ENCODE measurements at places on chromosomes 3 and 15.

DNA sequence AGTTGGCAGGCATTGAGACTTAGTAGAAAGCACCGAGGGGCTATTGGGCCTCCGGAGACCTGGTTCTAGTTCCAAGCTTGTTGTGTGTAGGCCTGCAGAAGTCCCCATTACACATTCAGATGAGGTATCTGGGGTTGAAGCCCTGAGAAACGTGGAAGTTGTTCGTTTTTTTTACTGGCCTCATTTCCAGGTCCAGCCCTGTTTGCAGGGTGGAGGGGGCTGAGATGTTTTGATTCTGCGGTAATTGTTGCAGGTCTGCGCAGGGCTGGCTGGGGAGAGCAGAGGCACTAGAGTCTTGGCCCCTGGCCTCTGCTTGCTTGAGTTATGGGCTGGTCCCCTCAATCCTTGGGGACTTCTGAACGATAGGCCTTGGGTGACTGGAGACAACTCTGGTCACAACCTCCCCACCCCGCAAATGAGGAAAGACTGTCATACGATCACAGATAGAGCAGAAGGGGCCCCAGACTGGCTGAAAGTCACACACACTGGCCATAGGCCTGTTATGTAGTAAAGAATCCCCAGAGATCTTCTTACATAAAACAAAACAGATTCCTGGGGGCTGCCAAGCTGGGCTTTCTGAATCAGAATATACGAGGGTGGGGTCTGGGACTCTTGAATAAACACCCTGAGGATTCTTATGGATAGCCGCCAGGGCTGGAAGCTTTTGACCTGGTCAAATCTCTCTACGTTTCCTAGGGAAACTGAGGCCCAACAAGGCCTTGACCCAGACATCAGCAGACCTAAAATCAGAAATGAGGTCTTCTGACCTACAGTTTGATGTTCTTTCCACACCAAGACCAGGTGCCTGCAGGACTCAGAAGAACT is 15.6 kb downstream of the KBTBD13 start:
- no peak for DNase-seq

DNA sequence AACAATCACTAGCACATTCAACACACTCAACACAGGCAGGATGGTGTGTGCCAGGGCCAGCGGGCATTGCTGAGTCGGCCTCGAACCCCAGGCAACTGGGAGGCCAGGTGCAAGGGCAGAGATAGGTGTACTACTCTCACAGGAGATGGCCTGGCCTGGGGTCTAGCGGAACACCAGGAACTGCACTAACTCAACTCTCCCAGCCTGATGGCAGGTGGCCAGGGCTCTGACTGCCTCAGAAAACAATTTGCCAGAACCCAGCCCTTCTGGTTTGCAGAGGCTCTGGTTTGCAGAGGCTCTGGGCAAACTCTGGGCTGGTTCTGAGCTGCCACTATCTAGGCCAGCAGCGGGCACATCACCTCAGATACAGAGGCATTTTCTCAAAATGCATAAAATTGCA is 229.2 kb upstream of the CHRNA7 start:
- no peak for DNase-seq

- no peak for DNase-seq
Measured at GRCh38 chr3:62622553-62623174, 249.3 kb upstream of the FEZF2 start.

- no peak for DNase-seq
Measured at GRCh38 chr3:174061162-174061561, 663.6 kb downstream of the NLGN1 start.

DNA sequence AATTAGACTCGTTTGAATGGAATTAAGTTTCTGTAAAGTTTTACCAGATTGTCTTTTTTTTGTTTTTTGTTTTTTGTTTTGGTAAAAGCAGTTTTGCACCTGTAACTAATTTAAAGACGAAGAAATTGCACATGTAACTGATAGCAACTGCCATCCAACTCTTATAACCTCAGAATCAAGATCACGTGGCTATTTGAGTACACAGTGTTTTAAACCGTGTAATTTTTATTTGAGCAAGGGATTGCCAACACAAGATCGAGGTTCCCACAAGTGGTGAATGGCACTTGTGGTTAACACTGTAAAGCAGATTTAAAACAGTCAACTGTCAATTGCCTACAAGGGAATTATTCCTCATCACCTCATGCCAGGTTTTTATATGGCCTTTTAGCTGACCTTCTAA is 67.3 kb downstream of the PPARG start:
- no peak for DNase-seq

DNA sequence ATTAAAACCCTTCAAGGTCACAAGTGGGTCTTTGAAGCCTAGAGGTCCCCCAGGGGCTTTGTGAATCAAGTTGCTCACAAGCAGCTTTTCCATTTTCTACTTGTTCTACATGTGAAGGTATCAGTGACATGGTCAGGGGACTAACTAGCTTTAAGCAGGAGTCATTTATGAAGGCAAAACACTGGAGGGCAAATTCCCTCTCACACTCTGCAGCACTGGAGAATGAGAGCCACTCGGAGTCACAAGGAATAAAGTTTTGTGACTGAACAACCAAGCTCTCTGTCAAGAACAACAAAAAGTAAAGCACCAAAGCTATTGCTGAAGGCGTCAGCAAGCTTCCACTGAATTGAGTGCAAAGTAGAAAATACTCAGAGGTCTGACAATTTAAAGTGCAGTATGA is 609.0 kb downstream of the EDEM1 start:
- no peak for DNase-seq

DNA sequence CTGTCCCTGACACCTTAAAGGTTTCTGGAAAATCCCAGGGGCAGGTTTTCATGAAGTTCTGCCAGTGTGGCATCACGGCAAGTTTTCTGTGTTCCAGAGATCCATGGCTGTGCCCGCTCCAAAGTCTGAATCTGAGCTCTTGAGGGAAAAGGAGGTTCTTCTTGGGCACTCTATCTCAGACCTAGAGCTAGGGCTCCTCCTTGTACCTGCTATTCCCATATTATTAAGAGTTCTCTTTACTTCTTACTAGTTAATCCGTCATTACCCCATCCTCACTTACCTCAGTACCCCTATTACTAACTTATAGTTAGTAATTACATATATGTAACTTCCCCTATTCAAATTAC is 5.9 kb upstream of the TRA2B start:
- no peak for DNase-seq

GRCh38 chr3:72997421-72997961 is 880 bp downstream of the PPP4R2 start:
- DNase-seq: peak; percentile 45

DNA sequence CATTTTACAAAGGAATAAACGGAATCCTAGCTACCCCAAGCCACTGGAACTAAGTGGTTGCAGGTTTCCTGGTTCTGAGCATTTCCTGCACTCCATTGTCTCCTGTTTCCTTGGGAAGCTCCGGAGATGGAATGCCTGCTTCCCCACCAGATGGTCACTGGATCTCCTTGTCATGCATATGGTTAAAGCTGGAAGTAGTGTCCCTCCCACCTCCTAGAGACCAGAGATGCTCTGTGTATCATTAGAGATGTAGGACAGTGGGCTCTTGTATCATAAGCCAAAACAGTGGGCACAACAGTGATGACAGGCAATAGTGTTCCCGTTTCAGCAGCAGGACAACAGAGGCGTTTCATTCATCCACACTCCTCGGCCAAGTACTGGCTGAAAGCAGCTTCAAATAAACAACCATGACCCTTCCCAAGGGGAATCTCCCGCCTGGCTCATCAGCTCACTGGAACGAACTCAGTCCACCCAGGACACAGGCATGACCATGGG is 136.2 kb upstream of the EIF1B start:
- no peak for DNase-seq

GRCh38 chr15:32004249-32004648 is 26.1 kb upstream of the CHRNA7 start:
- DNase-seq: no peak

DNA sequence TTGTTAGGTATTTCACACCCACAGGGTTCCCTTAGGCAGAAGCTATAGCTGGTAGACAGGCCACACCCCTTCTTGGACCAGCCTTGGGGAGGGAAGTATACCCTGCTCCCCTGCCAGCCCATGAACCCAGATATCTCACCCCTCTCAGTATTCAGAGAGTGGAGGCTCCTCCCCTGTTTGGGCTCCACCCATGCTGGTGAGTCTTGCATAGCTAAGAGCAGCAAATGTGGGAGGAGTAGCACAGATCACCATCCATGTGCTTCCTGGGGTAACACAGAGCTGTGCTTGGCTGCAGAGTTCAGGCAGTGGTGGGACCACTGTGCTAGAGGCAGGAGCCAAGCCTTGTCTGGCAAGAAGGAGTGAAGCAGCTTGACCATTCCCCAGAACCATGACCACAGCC is 427.2 kb downstream of the ZIC1 start:
- no peak for DNase-seq

DNA sequence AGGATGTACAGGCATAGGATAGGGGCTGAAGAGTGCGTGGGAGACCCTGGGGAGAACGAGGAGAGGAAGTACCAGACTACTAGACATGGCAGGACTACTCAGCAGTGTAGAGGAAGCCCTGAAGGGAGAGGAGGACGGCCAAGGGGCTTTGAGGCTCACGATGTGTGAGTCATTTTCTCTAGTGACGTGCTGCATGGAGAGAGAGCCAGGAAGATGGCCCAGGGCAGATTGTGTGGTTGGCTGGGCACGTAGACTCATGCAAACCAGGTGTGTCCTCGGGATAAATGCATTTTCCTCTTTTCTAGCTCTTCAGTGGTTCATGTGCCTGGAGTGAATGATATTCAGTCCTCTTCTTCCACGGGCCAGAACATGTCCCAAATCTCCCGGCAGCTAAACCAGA is 115.0 kb upstream of the ABHD17C start:
- DNase-seq: no peak

DNA sequence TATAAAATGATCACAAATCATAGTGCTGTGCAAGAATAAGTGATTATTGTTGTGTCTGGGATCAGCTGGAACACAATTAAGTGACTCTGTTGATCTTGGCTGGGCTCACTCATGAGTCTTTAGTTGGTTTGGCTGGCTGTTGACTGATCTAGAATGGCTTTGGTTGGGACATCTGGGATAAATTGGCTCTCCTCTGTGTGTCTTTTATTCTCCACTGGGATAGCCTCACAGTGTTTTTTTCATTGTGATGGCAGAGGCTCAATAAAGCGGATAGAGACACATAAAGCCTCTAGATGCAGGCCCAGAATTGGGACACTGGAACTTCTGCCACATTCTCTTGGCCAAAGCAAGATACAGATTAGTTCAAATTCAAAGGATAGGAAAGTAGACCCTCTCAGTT is 735.6 kb downstream of the PDCD6IP start:
- no peak for DNase-seq

DNA sequence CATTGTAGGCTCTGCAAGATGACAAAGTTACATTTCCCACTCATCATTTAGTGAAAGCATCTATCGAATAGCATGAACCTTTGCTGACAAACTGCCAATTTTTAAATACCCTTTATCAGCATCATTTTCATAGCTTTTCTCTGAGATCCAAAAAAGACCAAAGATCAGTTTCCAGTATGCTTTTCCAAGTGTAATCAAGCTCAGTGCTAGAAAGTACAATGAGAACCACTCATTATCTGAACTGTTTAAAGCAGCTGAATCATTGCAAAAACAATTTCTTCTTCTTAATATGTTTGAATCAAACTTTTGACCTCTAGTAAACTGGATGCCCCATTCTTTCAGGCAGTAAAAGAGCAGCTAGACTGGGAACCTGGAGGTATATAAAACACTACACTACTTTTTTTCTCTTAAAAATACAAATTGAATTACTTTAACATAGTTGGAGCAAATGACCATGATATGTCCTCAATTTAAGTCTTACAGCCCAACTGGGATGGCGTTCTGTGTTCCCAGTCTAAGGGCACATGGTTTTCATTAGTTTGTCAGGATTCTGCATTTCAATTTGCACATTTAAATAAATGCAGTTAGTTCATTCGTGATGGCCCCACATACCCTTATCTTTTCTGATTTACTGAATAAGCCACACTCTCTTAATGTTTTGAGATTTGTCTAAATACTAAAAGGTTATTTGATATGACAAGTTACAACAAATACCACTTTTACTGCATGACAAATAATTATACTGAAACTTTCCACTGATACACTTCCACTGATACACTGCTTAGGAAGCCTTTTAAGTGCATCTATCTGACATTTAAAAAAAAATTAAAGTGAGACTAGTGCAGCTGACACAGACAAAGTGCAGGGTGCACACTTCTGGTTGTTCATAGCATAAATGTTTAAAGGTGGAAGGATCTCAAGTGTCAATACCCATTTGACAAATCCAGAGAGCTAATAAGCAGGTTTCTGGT is 146.0 kb upstream of the FRMD4B start:
- DNase-seq: no peak

DNA sequence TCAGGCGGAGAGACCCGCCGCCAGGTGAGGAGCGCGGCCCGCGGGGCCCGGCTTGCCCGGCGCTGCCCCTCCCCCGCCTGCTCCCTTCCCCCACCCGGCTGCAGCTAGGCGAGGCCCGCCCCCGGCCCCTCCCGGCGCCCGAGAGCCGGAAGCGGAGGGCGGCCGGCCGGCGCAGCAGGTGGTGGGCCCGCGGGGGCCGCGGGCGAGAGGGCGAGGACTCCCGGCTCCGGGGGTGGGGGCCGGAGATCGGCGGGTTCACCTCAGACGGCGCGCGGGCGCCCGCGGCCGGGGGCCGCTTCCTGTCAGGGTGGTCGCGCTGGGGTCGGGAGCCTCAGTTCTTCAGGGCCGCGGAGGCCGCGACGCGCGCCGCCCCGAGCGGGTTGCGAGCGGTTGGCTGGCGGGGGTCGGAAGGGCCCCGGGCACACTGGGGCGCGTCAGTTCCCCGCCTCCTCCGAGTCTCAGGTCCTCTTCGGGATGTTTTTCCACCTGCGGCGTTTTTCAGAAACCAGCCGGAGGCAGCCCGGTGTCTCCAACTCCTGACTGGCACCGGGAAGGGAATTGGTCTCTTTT is 395 bp downstream of the ZFAND6 start:
- peak; percentile 60 for DNase-seq

DNA sequence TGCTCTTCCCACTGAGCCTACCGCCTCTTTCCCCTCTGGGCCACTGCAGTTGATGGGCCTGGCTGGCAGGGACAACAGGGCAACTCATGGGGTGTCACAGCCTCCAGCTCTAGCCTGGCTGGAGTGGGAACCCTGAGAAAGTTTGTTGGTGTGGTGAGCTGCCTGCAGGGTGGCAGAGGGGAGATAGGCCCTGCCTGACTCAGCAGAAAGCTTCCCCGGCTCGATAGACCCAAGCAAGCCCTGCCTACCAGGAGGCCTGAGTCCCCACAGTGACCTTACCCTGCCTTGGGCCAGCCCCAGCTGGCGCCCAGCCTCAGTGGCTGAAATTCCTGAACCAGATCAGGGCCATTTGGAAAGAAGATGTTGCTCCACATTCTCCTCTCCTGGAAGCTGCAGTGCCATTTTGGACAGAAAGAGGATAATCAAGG is 29.4 kb downstream of the ABTB1 start:
- DNase-seq: peak; percentile 1

Data from activated naive CD4-positive, alpha-beta T cell treated with anti-CD3 and anti-CD28 coated beads, Interleukin-2, amount 50 U/mL, for 16 hours (primary cell).